ENCODE measurements at places on chromosomes 13 and 19.

- no peak for DNase-seq
Measured at GRCh38 chr19:33998302-33998701, 174.0 kb upstream of the LSM14A start.

DNA sequence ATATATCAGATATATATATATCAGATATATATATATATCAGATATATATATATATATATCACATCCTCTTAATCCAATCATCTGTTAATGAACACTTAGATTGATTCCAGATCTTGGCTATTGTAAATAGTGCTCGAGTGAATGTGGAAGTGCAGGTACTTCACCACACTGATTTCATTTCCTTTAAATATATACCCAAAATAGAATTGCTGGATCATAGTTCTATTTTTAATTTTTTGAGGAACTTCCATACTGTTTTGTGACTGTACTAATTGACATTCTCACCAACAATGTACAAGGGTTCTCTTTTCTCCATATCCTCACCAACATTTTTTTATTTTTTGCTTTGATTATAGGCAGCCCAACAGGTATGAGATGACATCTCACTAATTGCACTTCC lies 277.5 kb downstream of the NHLRC3 start:
- DNase-seq: no peak

- DNase-seq: no peak
Measured at GRCh38 chr13:42906257-42906656, 85.8 kb downstream of the EPSTI1 start.

- no peak for DNase-seq
Measured at GRCh38 chr19:9913237-9914000, 22.9 kb downstream of the OLFM2 start.

GRCh38 chr19:11435833-11436313 lies 438 bp downstream of the PRKCSH start:
- DNase-seq: no peak

DNA sequence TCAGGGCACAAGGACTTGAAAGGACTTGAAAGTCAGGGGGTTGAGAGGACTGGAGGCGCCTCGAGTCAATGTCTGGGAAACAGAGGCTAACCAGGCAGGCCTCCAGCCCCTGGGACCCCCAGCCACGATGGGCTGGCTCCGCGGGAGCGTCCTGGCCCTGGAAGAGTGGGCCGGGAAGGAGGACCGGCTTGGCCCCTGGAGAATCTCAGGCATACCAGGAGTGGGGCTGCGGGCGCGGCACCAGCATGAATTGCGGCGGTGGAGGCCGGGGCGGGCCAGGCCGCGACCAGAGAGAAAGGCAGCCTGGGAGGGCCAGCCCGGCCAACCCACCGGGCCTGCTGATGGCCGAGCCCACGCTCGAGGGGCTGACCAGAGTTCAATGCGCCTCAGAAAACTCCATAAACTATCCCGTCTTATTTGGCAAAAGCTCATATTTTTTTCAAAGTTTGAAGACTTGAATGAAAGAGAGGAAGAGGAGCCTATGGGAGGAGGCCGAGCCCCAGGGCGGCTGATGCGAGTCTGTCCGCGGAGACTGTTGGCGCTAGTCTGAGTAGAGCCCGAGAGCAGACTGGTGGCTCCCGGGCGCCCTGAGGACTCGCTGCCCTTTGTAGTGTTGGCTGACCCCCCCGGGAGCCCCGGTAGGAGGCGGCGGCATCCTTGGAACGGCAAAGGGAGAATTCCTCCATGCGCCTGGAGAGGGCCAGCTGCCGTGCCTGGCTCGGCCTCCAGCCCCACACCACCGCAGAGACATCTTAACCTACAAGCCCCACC lies 68.0 kb downstream of the MLLT1 start:
- no peak for DNase-seq

Data from stimulated activated CD8-positive, alpha-beta memory T cell treated with anti-CD3 and anti-CD28 coated beads, Interleukin-7, amount 100 ng/mL, for 1 hour (primary cell).